NCI-H1694 (cell line): ENCODE measurements at places on chromosomes 2 and 18.

DNA sequence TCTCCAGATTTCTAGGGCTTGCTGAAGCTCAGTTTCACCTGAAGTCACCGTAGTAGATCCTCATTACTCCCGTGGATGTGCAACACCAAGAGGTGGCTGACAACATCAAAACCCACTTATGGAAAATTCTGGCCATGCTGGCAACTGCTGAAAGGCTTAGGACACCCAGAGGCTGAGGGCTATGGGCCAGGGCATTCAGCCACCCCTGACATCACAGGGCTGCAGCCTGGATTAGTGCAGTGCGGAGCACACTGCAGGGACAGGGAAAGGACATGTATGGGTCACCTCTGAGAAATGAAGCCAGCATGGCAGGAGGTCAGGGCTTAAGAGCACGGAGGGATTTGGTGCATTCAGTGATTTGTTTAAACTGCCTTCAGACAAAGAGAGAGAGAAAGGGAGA is 300.6 kb downstream of the TDRD15 start:
- DNase-seq, result no peak

DNA sequence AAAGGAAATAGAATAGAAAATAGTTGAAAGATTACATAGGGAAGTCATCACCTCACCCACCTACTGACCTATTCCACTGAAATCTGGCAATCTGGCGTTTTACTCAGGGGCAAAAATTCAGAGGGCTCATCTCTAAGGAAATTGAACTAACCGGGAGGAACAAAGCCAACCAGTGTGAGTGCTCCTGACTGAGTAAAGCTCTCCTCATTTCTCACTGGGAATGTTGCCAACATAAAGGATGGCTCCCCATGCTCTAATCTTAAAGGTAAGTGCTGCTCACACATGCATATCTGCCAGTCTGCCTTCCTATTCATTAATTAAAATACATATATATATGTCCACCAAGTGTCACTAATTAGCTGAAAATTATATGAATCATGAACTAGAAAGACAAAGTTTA is 13.5 kb upstream of the DOK6 start:
- DNase-seq, result no peak

DNA sequence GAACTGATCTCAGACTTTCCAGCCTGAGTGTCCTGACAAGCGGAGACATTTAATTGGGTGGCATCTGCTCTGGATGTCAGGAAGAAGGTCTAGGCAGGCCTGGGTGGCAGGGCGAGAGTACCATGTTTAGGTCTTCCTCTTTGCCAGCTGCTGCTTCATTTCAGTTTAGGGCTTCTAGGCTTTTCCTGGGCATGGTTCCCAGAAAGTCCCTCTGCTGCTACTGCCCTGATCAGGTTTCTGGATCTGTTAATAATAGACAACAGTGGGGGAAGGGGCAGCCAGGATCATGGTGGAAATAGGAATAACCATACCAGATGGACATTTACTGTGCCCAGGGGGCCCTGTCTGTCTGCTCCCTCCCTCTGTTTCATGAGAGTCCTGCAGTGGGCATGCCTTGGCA is 2.3 kb upstream of the PLCD4 start:
- peak; percentile 99 for DNase-seq

- no peak for DNase-seq
These were observed 295.6 kb downstream of the TNS1 start for GRCh38 chr2:217707131-217707611.

DNA sequence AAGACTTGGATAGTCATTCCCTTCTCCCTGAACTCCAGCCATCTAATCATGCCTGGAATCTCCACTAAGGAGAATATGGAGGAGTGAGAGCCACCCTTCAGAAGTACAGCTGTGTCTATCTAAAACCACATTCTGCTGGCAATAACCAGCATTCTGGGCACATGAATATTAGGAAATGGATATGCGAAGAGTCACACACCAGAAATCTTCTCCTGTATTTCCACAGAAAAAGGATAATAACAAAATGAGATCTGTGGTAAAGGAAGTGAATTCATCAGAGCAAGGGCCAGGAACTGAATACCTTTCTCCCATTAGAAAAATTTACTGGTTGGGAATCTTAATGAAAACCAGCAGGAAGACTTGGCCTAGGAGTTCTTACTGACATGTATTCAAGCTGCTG is 218.8 kb downstream of the SCG2 start:
- DNase-seq, result no peak
